ENCODE measurements at places on chromosomes 7 and 10. TPM values are rescaled to one million over a fixed set of nuclear protein-coding genes. Genes with fewer than 3 reads are reported as not detected.

The C10orf53 gene
- not detected for total RNA-seq

GRCh38 chr10:124253006-124253405 is 159.6 kb upstream of the CHST15 start:
- DNase-seq: no peak

The VSTM4 gene
- total RNA-seq: 40.5 TPM

The MOGAT3 gene
- not detected for total RNA-seq

GRCh38 chr7:91973639-91974038 is 33.0 kb downstream of the AKAP9 start:
- DNase-seq: no peak

- no peak for DNase-seq
Observed at GRCh38 chr10:101766753-101767599, 8.9 kb downstream of the FGF8 start.

DNA sequence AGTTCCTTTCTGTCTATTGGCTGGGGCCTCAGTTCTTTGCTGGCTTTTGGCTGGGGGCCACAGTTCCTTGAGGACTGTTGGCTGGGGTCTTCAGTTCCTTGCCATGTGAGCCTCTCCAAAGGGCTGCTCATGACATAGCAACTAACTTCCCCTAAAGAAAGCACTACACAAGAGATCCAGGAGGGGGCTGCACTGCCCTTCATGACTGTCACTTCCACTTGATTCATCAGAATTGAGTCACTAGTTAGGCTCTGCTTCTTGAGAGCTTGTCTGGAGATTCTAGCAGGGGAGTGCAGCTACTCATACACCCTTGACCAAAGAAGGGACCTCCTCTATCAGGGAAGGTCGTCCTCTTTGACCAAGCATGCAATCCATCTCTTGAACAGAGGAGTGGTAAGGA is 38.0 kb upstream of the MKX start:
- no peak for DNase-seq

The NKX6-2 gene
- not detected for total RNA-seq
